ENCODE measurements at places on chromosomes 7 and 10. TPM values are rescaled to one million over a fixed set of nuclear protein-coding genes. Genes with fewer than 3 reads are reported as not detected.

The DPP6 gene
- total RNA-seq = not detected

The TFR2 gene
- 0.34 TPM for total RNA-seq

The SFXN3 gene
- total RNA-seq = 38.8 TPM

The SUN3 gene
- not detected for total RNA-seq

The MYH16 gene
- 1.3 TPM for total RNA-seq

GRCh38 chr10:17074541-17074847 lies 55.1 kb downstream of the CUBN start:
- DNase-seq = peak; percentile 59

DNA sequence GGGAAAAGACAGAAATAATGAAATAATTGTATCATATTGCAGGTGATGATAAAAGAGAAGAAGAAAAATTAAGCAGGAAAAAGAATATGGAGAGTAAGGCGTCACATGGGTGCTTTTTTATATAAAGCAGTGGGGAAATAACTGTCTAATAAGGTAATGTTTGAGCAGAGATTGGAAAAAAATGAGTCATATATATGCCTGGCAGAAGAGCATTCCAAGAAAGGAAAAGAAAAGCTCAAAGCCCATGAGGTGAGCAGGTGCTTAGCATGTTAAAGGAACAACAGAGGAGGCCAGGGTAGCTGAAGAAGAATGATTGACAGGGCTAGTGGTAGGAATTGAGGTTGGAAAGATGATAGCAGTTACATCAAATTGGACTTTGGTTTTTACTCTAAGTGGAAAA lies 739.5 kb downstream of the SORCS1 start:
- DNase-seq = peak; percentile 89

GRCh38 chr10:17811146-17811865 lies 2.2 kb downstream of the MRC1 start:
- no peak for DNase-seq

DNA sequence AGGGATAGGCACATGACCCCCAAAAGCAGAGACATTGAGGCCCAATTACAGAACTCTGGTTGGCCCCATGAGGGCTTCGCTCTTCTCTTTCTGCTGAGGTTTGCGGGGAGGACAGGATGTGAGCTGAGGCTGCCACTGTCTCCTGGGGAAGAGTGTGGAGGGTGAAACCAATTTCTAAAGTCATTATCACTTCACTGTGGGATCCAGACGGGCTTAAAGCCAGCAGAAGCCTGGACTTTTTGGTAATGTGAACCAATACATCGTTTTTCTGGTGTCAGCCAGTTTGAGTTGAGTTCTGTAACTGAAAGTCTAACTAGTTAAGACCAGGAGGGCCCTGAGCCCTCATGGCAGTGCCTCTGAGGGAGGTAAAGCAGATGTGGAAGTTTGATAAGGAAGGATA lies 163.0 kb downstream of the MYOF start:
- DNase-seq = no peak

All from foreskin keratinocyte (primary cell).